ENCODE measurements at places on chromosomes 3 and 15.

GRCh38 chr3:71927505-71928066 lies 142.6 kb upstream of the PROK2 start:
- no peaks in the 10 kb centered on the region for H3K27me3 ChIP-seq
- no peak overlapping the region for H3K4me3 ChIP-seq
- peaks cover 65% of the 10 kb centered on the region for H3K4me1 ChIP-seq

DNA sequence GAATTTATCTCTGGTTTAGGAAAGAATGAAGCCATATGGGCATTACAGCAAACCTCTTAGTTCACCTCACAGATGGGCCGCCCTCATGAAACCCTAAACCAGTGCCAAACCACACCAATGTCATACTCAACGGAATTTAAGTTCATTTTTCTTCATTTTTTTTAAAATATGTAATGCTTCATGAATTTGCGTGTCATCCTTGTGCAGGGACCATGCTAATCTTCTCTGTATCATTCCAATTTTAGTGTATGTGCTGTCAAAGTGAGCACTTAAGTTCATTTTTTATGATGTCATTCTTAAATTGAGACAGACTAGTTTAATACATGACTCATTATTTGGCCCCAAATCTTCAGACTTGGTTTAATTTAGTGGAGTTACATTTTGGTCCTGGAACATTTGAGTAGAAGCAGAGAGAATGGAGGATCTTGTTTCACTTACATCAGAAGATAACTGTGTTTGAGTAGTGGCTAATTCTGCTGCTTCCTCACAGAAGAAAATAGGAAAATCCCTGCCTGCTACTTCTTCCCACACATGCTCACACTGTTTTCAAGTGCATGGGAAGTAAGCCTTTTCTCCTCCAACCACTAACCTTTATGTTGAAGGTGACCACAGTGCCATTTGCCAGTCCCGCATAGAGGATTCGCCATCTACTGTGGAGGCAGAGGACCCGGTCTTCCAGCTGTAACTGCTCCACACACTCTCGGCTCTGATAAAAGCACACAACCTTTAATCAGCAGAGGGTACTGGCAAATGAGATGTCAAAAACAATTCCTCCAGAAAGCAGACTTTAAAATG lies 63.3 kb downstream of the ZNF106 start:
- no peaks in the 10 kb centered on the region for H3K4me1 ChIP-seq
- no peaks in the 10 kb centered on the region for H3K27me3 ChIP-seq
- H3K36me3 ChIP-seq, result peaks cover 64% of the 10 kb centered on the region
- no peak overlapping the region for H3K27ac ChIP-seq
- H3K4me3 ChIP-seq, result no peak overlapping the region

GRCh38 chr3:155815030-155815545 lies 9.0 kb upstream of the C3orf33 start:
- no peaks in the 10 kb centered on the region for H3K36me3 ChIP-seq
- H3K27me3 ChIP-seq, result no peaks in the 10 kb centered on the region
- no peak overlapping the region for H3K4me3 ChIP-seq
- no peaks in the 10 kb centered on the region for H3K4me1 ChIP-seq
- H3K27ac ChIP-seq, result no peak overlapping the region

GRCh38 chr15:96333131-96334016 lies 2.9 kb downstream of the NR2F2 start:
- DNase-seq, result peak; percentile 72
- H3K36me3 ChIP-seq, result no peaks in the 10 kb centered on the region
- H3K4me1 ChIP-seq, result peaks cover 67% of the 10 kb centered on the region
- peak overlapping the region; percentile 58 for H3K4me3 ChIP-seq

GRCh38 chr15:70547846-70548487 lies 215.4 kb downstream of the UACA start:
- H3K4me1 ChIP-seq, result no peaks in the 10 kb centered on the region
- no peak for DNase-seq
- H3K36me3 ChIP-seq, result peaks cover 7% of the 10 kb centered on the region
- no peak overlapping the region for H3K27ac ChIP-seq
- no peak overlapping the region for H3K4me3 ChIP-seq
- peaks cover 5% of the 10 kb centered on the region for H3K27me3 ChIP-seq

DNA sequence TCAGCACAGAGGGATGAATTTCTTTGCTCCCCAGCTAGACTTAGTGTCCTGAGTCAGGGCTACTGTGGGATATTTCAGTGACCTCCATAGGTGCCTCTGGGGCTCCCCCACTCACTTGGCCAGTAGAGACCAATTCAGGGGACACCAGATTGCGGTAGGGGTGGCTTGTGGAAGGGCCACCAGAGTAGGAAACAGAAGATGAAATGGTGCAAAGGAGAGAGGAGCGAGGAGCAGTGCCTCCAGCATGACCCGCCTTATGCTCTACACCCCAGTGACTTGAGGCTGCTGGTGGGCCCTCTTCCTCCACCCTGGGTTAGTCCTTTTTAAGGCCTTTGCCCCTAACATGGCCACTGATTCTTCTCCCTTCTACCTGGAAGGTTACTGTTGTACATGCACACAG lies 2.5 kb downstream of the AEN start:
- H3K4me1 ChIP-seq, result peaks cover 72% of the 10 kb centered on the region
- peaks cover 57% of the 10 kb centered on the region for H3K36me3 ChIP-seq
- peak overlapping the region; percentile 79 for H3K4me3 ChIP-seq
- peak overlapping the region; percentile 77 for H3K27ac ChIP-seq
- DNase-seq, result no peak

DNA sequence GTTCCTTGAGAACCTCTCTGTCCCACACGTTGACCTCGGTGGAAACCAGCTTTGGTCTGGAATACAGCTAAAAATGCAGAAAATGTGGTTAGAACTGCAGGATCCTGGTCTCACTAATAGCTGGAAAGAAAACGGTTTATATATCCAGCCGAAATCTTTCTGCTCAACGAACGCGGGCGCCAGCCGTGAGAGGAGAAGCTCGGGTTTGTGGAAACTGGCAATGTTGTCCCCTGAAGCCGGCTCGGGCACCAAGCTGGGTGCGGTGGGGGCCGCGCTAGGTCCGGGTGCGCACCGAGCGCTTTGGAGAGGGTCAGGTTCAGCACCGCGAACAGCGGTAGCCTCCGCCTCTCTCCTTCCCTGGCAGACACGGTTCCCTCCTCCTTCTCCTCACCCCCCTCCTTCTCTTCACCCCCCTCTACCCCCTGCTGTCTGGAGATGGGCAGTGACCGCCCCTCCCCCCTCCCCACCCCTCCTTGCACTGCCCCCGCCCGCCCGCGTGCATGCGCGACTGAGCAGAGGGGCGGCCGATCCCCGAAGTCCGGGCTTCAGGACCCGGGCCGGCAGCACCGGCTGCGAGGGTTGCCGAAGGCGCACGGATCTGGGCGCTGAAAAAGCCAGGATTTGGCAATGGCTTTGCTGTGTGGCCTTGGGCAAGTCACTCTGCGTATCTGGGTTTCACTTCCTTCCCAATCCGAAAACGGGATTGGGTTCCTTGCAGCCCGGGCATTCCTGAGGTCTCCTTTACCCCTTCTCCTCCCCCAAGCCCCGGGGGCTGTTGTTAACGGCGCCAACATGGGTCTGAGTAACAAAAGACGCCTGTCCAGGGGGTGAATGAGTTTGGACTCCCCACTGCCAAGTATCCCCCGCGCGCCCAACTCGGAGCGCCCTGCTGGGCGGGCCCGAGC lies at the start of gene SKOR1:
Gene SKOR1 (plus strand): TSS at position 534 of the 905 bp plus-strand sequence. CDS start 94 bp downstream, at position 628.
- H3K4me3 ChIP-seq, result peak within 1 kb of the TSS; percentile 76
- peaks cover 62% of the 10 kb centered on the region for H3K4me1 ChIP-seq
- no peaks in the 10 kb centered on the region for H3K36me3 ChIP-seq
- H3K27ac ChIP-seq, result no peak within 1 kb of the TSS

All from WTC11 (cell line).